ENCODE measurements at places on chromosomes 1 and 21.

DNA sequence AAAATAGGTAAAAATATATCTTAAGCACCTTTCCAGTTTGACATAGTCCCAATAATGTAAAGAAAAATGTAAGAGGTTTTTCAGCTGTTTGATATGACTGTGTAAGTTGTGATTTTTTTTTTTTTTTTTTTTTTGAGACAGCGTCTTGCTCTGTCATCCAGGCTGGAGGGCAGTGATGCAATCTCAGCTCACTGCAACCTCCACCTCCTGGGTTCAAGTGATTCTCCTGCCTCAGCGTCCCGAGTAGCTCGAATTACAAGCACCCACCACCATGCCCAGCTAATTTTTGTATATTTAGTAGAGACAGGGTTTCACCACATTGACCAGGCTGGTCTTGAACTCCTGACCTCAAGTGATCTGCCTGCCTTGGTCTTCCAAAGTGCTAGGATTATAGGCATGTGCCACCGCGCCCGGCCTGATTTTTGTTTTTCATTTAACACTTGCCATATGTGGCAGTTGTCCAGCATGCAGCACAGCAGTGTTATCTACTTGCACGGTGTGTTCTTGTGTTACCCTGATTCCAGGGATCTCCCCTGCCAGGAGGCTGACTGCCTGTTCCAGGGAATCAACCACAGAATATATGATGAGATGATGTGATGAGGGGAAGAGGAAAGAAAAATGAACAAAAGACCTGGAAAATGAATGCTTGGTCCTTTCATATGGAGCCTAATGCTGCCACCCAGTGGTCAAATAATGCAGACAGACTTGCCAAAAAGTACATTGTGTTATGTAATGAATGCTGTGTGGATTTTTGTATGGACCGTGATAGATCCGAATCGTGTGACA is 79.0 kb downstream of the RAVER2 start:
- DNase-seq: peak; percentile 14

DNA sequence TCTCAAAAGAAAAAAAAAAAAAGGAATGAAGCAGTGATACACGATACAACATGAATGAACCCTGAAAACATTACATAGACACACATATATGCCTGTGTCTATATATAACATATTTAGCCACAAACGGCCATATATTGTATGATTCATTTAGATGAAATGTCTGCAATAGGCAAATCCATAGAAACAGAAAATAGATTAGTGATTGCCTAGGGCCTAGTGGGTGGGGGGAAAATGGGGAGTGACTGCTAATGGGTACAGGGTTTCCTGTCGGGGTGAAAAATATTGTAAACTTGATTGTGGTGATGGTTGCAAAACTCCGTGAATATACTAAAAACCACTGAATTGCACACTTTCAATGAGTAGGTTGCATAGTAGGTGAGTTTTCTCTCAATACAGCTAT is 6.0 kb upstream of the H6PD start:
- no peak for DNase-seq

GRCh38 chr1:241976229-241976628 is 18.7 kb downstream of the BECN2 start:
- no peak for DNase-seq

DNA sequence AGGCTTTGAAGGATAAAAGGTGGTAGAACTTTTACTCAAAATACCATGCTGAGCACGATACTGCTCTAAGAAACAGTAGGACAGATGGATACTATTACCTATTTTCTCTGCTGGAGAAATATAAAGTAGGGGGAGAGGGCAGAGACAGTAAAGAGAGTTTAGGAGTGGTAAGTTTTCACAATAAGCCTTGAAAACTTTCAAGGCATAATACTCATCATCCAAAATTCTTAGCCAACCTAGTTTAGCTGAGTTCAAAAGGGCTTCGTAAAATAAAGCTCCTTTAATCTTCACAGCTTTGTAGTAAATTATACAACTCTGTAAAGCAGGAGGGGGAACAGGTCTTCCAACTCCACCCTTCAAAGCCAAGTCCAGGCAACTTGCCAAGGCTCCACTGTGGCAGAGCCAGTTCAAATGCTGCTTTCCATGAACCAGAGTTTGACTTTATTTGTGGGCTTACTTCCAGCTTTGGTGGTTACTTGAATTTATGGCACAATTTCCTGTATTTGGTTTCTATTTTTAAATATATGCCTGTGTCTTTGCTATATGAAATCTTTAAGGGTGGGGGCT is 15.5 kb downstream of the TEX38 start:
- no peak for DNase-seq

- no peak for DNase-seq
Measured at GRCh38 chr1:219576931-219577730, 35.8 kb downstream of the ZC3H11B start.

DNA sequence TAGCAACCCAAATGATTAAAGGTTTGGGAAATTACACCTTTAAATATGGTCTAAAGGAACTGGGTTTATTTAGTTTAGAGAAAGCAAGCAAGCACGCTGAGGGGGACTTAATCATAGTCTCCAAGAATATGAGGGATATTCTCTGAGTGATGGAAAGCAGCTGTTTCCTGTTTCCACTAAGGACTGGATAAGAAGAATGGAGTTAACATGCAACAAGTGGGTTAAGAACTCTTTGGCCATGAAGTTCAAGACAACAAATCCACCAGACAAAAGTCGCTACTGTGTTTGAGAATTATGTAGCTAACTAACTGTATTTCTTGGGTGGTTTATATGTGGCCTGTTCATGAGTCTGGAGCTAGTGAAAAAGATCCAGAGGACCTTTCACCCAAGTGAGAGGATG is 85.7 kb downstream of the TGFB2 start:
- no peak for DNase-seq

DNA sequence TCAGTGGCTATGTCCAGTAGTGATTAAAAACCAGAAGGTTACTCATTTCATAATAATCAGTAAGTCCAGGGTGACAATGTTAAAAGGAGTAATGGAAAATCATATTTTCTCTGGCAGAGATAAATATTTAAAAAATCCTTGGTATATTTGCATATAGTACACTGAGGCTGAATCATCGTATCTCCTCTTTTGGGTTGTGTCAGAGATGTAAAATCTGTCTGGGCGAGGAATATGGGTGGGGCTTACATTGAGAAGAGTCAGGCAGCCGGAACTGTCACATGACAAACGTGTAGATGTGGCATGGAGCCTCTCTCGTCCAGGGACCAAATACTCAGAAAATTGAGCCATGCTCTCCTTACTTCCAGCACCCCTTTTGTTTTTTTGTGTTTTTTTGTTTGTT is 120.9 kb downstream of the FMN2 start:
- DNase-seq: no peak

DNA sequence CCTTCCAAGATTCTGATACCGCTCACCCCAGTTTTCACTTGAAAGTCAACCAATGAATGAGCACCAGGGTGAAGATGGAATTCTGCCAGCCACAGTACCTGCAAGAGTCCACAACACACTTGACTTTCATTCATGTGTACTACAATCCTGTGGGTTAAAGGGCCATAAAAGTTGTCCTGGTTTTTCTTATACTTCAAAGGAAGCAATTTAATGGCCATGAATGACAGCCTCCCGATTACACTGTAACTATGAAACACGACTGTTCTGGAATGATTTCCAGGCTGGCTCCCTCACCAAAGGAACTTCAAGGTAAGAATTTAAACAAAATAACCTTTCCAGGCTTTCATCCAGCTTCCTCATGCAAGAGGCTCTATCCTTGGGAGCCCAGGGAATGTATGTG is 502.8 kb downstream of the SMYD3 start:
- DNase-seq: no peak

DNA sequence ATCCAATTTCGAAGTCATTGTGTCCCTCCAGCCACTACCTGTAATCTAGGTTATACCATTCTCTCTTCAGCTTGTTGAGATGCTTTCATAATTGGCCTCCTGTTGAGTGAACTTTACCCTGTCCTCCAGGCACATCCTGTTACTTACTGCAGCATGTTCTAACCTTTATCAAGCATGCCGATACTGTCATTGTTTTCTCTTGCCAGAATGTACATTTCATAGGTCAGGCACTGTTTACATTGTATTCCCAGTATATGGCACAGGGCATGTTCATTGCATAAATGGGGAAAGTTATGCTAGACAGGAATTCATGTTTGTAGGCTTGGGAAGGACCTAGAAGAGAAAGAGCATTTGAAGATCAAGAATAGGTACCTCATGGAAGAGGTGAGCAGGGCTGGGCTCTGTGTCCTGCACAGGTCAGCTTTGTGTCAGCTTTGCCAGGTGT is 10.2 kb downstream of the CXADR start:
- no peak for DNase-seq

DNA sequence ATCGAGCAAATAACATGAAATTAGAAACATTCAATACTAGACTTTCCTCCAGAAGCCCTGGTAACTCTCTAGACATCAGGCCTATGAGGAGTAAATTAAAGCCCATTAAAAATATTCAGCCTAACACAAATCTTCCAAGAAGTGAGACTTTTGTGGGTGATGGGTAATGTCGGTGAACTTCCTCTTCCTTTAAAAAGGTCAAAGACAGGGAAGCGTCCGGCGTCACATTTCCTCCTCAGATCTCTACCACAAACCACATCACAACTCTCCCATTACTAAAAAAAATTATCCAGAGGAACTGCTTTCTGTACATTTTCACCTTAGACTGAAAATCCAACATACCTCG is 1.4 kb downstream of the EIF4G3 start:
- DNase-seq: no peak

DNA sequence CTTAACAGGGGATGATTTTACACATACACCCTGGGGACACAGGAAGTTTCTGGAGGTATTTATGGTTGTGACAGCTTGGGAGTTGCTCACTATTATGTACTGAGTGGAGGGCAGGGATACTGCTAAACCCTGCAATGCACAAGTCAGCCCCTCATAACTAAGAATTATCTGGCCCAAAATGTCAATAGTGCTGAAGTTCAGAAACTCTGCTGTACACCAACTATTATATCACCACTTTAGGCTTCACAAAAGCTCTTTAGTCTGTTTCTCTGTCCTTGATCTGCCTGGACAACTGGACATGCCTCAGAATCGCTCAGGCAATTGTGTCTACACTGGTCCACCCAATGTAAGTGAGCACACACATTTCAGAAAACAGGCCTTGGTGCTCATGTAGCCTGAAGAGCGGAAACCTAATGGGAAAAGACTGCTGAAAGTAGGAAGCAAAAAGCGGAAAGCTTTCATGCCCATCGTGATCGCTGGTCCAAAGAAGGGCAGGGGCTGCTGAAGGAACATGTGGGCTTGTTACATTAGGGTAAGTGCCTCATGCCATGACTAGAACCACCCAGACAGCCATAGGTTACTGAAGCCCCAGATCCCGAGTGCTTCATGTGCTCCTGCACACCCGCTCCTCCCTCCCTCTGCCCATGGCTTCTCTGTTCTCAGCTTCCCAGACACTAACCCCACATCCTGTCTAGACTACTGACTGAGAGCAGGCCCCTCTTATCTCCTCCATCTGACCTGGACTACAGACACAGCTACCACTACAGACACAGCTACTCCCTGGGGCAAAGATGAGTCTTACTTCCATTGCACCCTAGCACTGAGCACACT is 73.5 kb downstream of the LRIG2 start:
- DNase-seq: no peak

- DNase-seq: no peak
Measured at GRCh38 chr1:31637915-31638673, 6.6 kb downstream of the PEF1 start.

GRCh38 chr1:56931686-56932085 is 34.1 kb downstream of the C8B start:
- DNase-seq: no peak

DNA sequence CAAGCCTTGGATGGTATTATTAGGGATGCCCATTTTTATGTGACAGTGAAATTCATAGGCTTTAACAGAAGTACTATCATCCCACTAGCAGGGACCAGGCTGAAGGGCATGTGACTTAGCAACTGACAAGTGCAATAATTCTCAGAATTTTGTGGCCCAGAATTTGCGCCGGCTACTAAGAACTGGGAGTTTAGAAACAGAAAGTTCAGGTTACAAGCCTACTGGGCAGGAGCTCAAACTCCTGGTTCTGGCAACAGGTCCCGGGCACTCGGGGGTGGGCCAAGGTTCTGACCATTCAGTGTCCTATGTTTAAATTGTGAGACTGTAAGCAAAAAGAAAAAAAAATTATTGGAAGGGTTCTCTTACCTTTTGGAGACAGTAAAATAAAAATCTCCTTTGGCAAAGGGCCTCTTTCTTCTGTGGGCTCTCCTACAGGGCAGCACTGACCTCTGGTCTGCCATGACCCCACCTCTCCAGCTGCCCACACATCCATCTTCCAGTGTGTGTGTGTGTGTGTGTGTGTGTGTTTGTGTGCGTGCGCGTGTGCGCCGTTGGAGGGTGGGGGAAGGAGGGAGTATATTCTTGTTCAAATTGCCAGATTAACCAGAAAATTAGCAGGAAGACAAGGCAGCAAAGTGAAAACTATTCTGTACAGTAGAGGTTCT is 26.1 kb downstream of the IRF2BP2 start:
- no peak for DNase-seq

DNA sequence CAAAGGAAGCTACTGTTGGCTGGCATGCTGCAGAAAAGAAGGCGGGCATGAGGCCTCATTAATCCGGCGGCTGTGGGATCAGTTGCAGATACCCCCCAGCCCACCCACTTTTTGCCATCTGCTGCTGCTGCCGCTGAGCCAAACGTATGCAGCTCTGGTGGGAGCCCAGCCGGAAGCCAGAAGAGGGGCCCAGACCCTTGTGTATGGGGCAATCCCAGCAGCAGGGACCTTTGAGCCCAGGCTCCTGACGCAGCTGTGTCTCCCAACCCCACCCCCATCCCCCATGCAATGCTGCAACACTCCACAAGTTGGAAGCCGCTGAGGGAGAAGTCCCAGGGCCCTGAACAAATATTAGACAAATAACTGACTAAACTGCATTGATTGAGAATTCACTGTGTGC is 106.0 kb downstream of the ELAVL4 start:
- DNase-seq: no peak

DNA sequence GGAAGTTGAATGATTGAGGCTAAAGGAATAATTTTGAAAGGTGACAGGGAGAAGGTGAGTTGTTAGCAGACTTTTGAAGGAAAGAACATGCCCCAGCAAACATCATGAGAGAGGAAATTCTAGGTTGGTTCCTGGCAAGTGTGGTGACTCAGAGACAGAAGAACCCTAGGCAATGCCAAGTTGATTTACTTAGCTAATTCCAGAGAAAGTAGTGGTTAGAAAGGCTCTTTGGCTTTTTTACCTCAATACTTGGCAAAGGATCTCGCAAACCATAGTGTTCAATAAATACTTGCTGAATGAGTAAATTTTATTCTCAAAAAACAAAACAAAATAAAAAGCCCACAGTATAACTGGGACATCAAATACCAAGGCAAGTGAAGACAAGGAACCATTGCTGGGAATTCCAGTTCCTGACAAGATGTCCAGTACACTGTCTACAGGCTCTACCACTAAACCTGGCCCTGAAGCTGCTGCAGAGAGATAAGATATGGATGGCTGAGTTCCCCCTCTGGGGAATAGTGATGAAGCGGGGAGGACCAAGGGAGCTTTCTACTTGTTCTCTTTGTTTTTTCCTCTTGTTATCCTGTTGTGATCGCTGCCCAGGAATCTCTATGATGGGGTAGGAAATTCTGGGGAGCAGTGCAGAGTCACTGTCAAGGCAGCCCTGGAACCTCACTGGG is 48.2 kb downstream of the IL12RB2 start:
- DNase-seq: no peak

- no peak for DNase-seq
Measured at GRCh38 chr21:21673959-21674358, 675.8 kb downstream of the NCAM2 start.

Data from SW 1271 (cell line).